CD14-positive monocyte (primary cell): ENCODE measurements at places on chromosomes 4 and X.
A peak's percentile ranks its signal among the peaks of the same experiment; 100 is the strongest.

DNA sequence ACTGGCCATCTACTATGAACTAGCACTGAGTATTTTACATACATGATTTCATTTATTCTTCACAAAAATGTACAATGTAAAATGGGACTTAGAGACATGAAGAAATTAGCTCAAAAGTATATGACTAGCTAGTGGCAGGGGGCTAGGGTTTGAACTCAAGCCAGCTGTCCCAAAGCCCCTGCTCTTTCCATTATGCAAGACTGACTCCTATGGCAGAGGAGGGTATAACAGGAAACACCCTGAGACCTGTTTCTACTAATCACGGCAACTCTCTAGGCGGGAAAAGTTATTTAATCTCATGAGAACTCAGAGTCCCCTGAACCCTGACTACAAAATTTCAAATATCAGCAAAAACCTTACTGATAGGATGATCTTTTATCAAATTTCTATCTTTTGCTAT lies 150.6 kb downstream of the PRDM5 start:
- H3K36me3 ChIP-seq = no peaks in the 10 kb centered on the region
- peaks cover 35% of the 10 kb centered on the region for H3K4me1 ChIP-seq
- no peaks in the 10 kb centered on the region for H3K27me3 ChIP-seq
- DNase-seq = no peak

GRCh38 chr4:126395664-126396063 lies 1080.9 kb downstream of the FAT4 start:
- H3K36me3 ChIP-seq = no peaks in the 10 kb centered on the region
- DNase-seq = no peak
- no peak overlapping the region for H3K27ac ChIP-seq
- no peaks in the 10 kb centered on the region for H3K27me3 ChIP-seq
- no peaks in the 10 kb centered on the region for H3K4me1 ChIP-seq
- H3K4me3 ChIP-seq = no peak overlapping the region

GRCh38 chr4:152777488-152777887 lies 2.0 kb downstream of the TIGD4 start:
- no peak overlapping the region for H3K4me3 ChIP-seq
- no peak overlapping the region for H3K27ac ChIP-seq
- peaks cover 38% of the 10 kb centered on the region for H3K4me1 ChIP-seq
- no peak for DNase-seq

DNA sequence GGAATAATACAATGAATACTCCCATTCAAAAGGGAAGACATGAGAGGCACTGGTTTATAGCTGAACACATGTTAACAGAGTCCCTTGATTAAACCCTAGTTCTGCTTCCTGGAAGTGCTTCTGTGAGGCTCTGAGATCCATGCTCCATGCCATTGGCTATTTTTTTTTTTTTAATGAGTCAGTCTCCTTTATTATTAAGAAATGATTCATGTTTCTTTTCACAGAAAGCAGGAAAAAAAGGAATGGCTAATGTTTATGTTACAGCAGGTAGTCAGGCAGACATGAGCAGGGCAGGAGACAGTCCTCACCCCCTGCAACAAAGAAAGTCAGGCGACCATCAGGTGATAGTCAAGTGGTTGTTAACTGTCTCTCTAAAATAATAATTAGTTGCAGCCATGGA lies 598.7 kb downstream of the EPHA5 start:
- H3K4me1 ChIP-seq = no peaks in the 10 kb centered on the region
- no peak for DNase-seq
- H3K27ac ChIP-seq = no peak overlapping the region

DNA sequence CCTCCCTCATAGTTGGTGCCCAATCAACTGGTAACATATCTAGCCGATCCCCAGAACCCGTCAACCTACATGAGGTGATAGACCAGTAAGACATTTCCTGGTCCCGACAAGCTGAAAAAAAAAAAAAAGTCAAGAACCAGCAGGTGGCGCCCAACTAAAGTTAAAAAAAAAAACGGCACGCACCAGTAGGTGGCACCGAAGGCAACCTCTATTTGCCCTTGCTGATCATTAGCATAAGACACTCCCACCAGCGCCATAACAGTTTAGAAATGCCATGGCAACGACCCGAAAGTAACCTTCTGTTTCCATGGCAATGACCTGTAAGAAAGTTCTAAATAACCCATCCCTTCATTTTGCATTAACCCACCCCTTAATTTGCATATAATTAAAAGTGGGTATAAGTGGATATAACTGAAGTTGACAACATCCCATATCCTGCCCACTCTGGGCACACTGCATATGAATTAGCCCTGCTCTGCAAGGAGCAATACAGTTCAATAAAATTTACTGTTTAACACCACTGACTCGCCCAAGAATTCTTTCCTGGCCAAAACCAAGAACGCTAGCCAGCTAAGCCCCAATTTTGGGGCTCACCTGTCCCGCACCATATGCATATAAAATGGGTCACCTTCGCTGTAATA lies 83.9 kb upstream of the SPANXB1 start:
- no peaks in the 10 kb centered on the region for H3K36me3 ChIP-seq
- H3K4me1 ChIP-seq = no peaks in the 10 kb centered on the region
- no peak overlapping the region for H3K4me3 ChIP-seq
- DNase-seq = peak; percentile 15

DNA sequence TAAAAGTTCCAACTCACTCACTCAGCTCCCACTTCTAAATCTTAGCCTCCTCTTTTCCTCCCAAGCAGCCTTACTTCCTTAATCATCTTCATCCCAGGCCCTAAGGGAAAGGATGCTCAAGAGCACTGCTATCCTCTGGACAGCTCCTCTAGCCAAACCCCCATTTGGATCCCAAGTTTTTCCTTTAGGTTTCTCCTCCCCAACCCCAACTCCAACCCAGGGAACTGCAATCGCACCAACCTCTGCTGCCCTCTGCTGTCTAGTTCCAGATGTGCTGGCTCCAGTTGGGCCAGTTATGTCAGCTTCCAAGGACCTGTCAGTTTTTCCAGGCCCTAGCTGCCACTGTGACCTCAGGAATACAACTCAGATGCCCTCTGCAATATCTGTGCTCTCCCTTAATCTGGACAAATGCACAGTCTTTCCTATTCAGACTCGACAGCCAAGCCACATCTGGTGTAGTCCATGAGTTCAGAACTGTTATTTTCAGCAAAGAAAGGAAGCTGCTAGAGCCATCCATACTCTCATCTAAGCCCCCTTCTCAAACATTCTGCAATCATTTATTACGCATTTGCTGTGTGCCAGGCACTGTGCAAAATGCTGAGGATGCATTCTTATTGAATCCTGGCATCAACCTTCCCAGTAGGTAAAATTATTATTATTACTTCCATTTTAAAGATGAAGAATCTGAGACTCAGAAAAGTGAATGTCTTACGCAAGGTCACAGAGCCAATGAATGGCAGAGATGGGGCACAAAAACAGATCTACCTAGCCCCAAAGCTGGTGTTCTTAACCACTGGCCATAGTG lies 12.3 kb upstream of the XPNPEP2 start:
- H3K36me3 ChIP-seq = no peaks in the 10 kb centered on the region
- DNase-seq = no peak
- H3K4me1 ChIP-seq = peaks cover 2% of the 10 kb centered on the region
- H3K4me3 ChIP-seq = no peak overlapping the region
- no peak overlapping the region for H3K27ac ChIP-seq

DNA sequence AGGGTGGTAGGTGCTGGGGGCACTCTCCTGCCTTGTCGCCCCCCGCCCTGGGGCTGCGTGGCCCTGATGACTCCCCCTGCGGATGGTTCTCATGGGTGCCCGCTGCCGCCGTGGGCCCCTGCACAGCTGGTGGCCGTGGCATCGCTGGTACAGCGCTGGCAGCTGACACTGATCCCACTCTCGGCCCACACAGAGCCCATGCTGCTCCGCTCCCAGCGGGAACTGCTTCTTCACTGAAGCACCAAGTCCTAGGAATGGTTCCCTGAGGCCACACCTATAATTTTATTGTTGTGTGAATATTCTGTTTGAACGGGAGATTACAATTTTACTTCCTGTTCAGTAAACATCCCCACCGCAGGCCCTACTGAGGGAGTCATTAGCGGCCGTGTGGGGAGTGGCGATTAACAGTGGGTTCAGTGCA lies 138.6 kb upstream of the NKX1-1 start:
- no peak overlapping the region for H3K4me3 ChIP-seq
- no peaks in the 10 kb centered on the region for H3K4me1 ChIP-seq
- no peak overlapping the region for H3K27ac ChIP-seq
- no peak for DNase-seq
- H3K36me3 ChIP-seq = no peaks in the 10 kb centered on the region

GRCh38 chrX:49264460-49264859 lies at the start of gene FOXP3:
FOXP3 (minus strand) TSS chrX:49264710; CDS start chrX:49258505, 6,205 bp downstream.
- peaks cover 6% of the 10 kb centered on the region for H3K4me1 ChIP-seq
- no peaks in the 10 kb centered on the region for H3K27me3 ChIP-seq
- DNase-seq = no peak
- no peak within 1 kb of the TSS for H3K27ac ChIP-seq
- H3K36me3 ChIP-seq = no peaks in the 10 kb centered on the region

GRCh38 chr4:169383724-169384123 lies 113.0 kb upstream of the SH3RF1 start:
- H3K4me1 ChIP-seq = no peaks in the 10 kb centered on the region
- no peak overlapping the region for H3K27ac ChIP-seq
- H3K27me3 ChIP-seq = no peaks in the 10 kb centered on the region
- no peak for DNase-seq
- no peak overlapping the region for H3K4me3 ChIP-seq

DNA sequence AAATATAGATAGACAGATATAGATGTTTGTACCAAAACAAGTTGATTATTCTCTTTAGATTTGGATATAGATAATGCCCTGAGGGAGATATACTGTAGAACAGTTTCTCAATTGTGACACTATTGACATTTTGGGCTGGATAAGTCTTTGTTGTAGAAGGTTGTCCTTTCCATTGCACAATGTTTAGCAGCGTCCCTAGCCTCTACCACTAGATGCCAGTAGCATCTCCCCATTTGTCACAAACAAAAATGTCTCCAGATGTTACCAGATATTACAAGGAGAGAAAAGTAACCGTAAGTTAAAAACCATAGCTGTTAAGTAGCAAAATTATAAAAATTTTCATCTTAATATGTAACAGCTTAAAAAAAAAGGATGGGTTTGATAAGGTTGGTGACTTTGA lies 2595.3 kb downstream of the ARAP2 start:
- H3K36me3 ChIP-seq = no peaks in the 10 kb centered on the region
- DNase-seq = no peak
- no peak overlapping the region for H3K27ac ChIP-seq
- no peak overlapping the region for H3K4me3 ChIP-seq
- no peaks in the 10 kb centered on the region for H3K4me1 ChIP-seq

GRCh38 chr4:7412554-7412912 lies 22.2 kb downstream of the PSAPL1 start:
- no peaks in the 10 kb centered on the region for H3K27me3 ChIP-seq
- DNase-seq = no peak
- H3K27ac ChIP-seq = no peak overlapping the region
- no peaks in the 10 kb centered on the region for H3K36me3 ChIP-seq
- H3K4me3 ChIP-seq = no peak overlapping the region

GRCh38 chrX:39301036-39301435 lies 499.8 kb downstream of the MID1IP1 start:
- no peaks in the 10 kb centered on the region for H3K4me1 ChIP-seq
- H3K27me3 ChIP-seq = no peaks in the 10 kb centered on the region
- no peak for DNase-seq
- no peak overlapping the region for H3K27ac ChIP-seq

DNA sequence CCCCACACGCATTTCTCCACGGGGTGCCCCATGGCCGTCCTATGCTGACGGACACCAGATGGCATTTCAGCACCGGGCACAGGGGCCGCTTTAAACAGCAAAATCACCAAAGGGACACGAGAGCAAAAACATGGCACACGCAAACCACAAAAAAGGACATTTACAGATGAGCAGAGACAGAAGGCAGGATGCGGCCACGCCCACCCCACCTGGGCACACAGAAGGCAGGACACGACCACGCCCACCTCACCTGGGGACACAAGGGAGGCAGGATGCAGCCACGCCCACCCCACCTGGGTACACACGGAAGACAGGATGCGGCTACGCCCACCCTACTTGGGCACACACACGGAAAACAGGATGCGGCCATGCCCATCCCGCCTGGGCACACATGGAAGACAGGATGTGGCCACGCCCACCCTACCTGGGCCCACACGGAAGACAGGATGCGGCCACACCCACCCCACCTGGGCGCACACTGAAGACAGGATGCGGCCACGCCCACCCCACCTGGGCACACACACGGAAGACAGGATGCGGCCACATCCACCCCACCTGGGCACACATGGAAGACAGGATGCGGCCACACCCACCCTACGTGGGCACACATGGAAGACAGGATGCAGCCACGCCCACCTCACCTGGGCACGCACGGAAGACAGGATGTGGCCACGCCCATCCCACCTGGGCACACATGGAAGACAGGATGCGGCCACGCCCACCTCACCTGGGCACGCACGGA lies 69.1 kb downstream of the FAM53A start:
- H3K27me3 ChIP-seq = no peaks in the 10 kb centered on the region
- DNase-seq = no peak
- no peak overlapping the region for H3K4me3 ChIP-seq
- H3K4me1 ChIP-seq = no peaks in the 10 kb centered on the region

- H3K36me3 ChIP-seq = no peaks in the 10 kb centered on the region
- H3K4me3 ChIP-seq = no peak overlapping the region
- DNase-seq = peak; percentile 27
- H3K4me1 ChIP-seq = peaks cover 6% of the 10 kb centered on the region
- H3K27me3 ChIP-seq = peaks cover 15% of the 10 kb centered on the region
- no peak overlapping the region for H3K27ac ChIP-seq
These were observed 54.5 kb downstream of the CLDN34 start for GRCh38 chrX:10021461-10022272.

GRCh38 chr4:143348233-143349077 lies 11.8 kb downstream of the GAB1 start:
- H3K4me1 ChIP-seq = no peaks in the 10 kb centered on the region
- DNase-seq = no peak
- H3K27ac ChIP-seq = peak overlapping the region; percentile 15
- no peak overlapping the region for H3K4me3 ChIP-seq

- no peaks in the 10 kb centered on the region for H3K4me1 ChIP-seq
- H3K27ac ChIP-seq = no peak overlapping the region
- no peak overlapping the region for H3K4me3 ChIP-seq
These were observed 10.8 kb upstream of the SFRP2 start for GRCh38 chr4:153799694-153800074.

GRCh38 chr4:1410491-1411325 lies 4.5 kb upstream of the NKX1-1 start:
- no peak overlapping the region for H3K27ac ChIP-seq
- no peaks in the 10 kb centered on the region for H3K36me3 ChIP-seq
- no peak for DNase-seq
- H3K4me1 ChIP-seq = no peaks in the 10 kb centered on the region
- peaks cover 18% of the 10 kb centered on the region for H3K27me3 ChIP-seq

- no peaks in the 10 kb centered on the region for H3K27me3 ChIP-seq
- no peak for DNase-seq
- H3K4me1 ChIP-seq = no peaks in the 10 kb centered on the region
- H3K27ac ChIP-seq = no peak overlapping the region
These were observed 76.9 kb downstream of the RRAGB start for GRCh38 chrX:55794405-55794804.

DNA sequence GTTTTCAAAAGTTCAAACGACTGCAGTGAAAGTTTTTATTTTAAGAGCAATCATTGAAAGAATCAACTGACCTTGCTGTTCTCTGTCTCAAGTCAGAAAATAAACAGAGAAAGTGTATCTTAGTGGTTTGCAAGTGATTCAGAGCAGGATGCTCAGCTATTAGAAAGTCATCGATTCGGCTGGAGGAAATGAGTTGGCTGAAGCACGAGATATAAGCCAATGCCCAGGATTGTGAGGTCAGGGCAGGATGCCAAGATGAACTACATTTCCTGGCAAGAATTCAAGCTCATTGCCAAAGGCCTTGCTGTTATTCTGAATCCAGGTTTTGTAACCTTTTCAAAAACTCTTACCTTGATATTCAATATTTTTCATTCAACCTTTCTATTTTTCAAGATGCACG lies 541.4 kb upstream of the BOD1L1 start:
- no peaks in the 10 kb centered on the region for H3K36me3 ChIP-seq
- H3K4me1 ChIP-seq = peaks cover 49% of the 10 kb centered on the region
- H3K27me3 ChIP-seq = no peaks in the 10 kb centered on the region
- peak; percentile 73 for DNase-seq
- H3K27ac ChIP-seq = no peak overlapping the region
